Urinary bladder (tissue), 4 donors: ENCODE measurements at places on chromosomes 5 and 9. TPM values are rescaled to one million over a fixed set of nuclear protein-coding genes. Genes with fewer than 3 reads are reported as not detected.
A peak's percentile ranks its signal among the peaks of the same experiment; 100 is the strongest.

DNA sequence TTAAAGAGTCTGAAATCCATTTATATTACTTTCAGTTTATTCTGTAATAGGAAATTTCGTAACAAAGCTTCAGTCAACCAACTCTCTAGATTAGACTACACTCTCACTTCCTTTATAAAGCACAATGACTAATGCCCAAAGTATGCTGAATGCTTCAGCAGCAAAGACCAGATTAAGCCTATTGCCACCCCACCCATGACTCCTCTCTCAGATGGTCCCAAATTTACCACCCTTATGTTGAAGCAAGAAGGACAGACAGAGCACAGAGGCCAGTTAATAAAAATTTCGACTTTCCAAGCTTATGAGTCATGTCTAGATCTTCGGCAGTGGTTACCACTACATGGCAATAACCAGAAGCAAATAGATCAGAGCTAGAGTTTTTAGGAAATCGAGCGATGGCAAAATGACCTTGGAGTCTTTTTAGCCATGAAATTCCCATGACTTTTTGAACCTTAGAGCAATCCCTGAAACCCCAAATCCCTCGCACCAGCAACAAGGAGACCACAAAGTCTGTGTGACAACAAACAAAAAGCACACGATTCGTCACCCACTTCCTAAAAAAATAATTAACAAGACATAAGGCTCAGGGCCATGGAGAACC is 287.8 kb upstream of the RASA1 start:
- no peak for DNase-seq

RNF183 gene
- total RNA-seq = 0.26 TPM

- no peak for DNase-seq
Observed at GRCh38 chr5:173050791-173051190, 5.4 kb upstream of the CREBRF start.

GRCh38 chr5:137954131-137954879 is 65.0 kb downstream of the PKD2L2 start:
- peak; percentile 29 for DNase-seq

HK3 gene
- 0.74 TPM for total RNA-seq

DNA sequence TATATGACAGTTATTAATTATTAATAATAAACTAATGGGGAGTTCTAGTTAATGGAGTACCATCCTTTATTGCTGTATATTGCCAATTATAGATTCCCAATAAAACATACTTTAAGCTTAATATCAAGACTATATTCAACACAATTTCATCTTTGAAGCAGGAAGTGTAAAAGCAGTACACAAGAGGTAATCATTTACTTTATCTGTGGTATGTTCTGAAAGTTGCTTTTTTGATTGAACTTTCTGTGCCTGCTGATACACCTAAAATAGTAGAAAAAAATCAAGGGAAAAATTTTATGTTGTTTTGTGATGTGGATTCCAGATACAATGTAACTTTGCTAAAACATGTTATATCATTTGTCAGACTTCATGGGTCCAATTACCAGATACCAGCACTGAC is 58.0 kb downstream of the ACO1 start:
- DNase-seq = no peak

GRCh38 chr5:180136630-180137381 is 65.2 kb upstream of the RNF130 start:
- DNase-seq = no peak

DNA sequence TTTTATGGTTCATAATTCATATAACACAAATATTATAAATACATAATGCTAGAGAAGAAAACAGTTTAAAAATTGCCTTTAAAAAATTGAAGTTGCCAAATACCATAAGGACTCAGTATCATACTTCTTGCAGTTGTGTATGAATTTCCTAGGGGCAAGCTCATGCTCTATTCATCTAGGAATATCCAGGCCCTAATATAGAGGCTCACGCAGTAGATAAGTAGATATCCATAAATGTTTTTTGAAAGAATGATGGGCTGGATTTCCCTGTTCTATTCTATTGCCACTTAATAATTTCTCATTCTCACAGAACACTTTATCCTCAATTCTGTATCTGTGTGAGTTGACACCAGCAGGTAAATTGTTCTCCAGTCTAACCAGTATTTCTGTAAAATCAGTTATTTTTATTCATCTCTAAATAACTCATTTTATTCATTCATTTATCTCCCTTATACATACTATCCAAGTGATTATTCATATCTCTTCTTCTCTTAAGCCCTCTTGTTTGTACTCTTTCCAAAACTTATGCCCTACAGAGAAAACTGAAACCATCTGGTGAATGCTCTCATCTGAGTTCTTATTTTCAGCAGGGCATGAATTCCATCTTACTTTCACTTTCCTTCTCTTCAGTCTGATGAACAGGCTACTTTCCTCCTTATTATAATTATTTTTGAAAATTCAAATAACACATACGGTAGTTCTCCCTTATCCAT is 97.1 kb downstream of the SLC44A1 start:
- DNase-seq = no peak

BHMT gene
- 11.6 TPM for total RNA-seq

TMEM252 gene
- not detected for total RNA-seq

TSLP gene
- total RNA-seq = 2.4 TPM

DNA sequence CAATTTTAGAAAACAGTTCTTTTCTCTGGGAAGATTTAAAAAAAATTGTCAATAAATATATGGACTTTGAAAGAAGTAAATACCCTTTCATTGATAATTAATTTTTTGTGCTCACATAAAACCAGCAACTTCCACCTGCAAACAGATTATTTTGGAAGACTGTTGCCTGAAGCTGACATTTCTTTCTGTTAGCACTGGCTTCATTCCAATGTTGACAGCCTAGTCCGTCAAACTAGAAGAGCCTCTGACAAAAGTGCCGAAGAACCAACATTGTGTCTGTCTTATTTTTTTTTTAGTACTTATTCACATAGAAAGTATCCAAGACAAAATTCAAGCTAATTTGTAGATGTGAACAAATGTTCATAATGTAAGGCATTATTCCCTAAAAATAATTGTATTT is 108.6 kb upstream of the TMEM161B start:
- no peak for DNase-seq

DNA sequence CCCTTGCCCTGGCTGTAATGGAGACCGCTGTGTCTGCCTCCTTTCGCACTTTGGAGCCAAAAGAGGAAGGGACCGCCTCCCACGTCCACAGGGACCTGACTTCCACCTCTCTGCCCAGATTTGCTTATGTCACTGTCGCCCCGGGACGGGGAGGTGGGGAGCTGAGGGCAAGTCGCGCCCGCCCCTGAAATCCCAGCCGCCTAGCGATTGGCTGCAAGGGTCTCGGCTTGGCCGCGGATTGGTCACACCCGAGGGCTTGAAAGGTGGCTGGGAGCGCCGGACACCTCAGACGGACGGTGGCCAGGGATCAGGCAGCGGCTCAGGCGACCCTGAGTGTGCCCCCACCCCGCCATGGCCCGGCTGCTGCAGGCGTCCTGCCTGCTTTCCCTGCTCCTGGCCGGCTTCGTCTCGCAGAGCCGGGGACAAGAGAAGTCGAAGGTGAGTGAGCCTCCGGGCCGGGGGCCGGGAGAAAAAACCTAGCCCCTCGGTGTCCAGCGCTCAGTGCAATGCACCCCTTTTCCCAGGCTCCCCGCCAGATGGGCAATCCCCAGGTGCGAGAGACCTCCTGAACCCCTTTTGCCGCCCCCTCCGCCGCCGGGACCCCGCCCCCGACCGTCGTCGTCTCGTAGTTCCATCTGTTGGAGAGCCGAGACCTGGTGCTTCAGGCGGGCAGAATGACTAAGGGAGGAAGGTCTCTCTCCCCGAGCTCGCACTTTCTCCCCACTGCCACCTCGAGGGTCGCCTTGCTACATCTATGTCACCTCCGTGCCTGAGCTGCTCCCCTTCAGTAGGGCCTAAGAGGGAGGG is at the start of gene GPX3:
Gene GPX3, plus strand, starts transcription at position 288 of the 807 bp plus-strand sequence. Its CDS starts 64 bp downstream, at position 352.
- DNase-seq = no peak
